ENCODE measurements at places on chromosomes 11 and 22.

DNA sequence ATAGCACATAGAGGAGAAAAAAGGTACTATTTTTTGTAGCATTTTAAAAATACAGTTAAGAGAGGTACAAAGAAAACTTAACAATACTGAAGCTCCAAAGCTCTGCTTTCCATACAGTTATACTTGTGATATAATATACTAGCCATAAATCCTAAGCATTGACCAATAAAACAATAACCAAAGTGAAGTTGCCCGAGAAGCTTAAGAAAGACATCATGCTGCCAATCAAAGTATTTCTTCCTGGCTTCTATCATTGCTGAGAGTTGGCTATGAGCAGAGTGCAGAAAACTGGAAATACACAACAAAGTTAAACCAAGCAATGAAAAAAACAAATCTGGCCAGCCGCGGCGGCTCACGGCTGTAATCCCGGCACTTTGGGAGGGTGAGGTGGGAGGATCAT lies 84.2 kb downstream of the RBFOX2 start:
- DNase-seq: no peak

- no peak for DNase-seq
Measured at GRCh38 chr11:1820463-1821325, 14.1 kb upstream of the SYT8 start.

- DNase-seq: no peak
Measured at GRCh38 chr11:55701429-55701828, 39.4 kb downstream of the OR4C6 start.

DNA sequence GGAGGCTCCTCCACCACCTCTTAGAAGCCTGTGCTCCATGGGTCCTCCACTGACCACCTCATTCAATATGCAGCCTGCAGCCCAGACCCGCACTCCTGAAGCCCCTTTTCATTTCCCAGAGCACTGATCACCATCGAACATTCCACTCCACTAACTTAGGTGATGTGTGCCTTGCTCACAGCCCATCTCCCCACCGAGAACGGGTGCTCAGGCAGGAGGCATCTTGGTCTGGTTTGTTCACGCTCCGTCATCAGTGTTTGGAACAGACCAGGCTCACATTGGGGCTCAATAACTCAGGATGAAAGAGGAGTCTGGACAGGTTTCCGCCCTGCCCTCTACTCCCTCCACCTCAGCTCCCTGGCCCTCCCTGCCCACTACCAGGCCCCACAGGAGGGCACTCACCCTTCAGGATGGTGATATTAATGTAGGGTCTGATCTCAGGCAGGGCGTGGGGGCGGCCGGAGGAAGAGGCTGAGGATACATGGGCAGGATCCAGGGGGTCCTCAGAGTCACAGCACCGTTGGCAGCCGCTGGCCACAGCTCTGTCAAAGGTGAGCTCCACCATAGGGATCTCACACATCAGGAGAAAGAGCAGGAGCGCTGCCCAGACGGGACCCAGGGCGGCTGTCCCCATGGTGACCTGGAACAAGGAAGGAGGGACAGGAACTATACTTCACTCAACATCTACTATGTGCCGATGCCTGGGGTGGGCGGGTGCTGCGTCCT lies 3.1 kb downstream of the C1QTNF6 start:
- no peak for DNase-seq

DNA sequence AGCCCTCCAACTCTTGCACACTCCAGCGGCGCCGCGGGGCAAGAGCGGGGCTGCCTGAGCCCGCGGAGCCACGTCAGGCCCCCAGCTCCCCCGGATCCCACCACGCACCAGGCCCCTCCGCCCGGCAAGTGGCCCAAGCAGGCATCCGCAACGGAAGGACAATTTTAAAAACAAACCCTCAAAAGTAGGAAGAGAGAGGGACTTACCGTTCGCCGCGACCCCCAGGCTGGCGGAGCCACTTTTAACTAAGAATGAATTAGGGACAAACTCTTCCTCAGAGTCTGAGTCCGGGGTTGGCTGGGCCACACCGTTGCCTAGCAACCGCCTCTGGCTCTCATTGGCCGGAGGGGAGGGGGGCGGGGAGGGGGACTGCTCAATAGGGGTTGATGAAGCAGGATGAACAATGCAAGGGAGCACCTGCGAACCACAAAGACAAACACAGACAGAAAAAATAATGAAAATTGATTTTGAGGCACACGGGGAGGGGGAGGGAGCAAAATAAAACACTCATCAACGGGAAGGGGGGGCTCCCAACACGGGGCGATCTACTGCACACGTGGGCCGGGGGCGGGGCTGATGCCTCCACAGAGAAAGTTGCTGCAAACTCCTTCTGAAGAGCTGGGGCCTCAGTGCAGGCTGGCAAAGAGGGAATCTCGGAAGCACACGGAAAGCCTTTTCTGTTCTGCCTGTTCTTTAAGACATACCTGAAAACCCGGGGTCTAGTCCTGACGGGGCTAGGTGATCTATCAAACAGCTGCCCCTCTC lies 387.5 kb upstream of the NARS2 start:
- DNase-seq: no peak

GRCh38 chr11:35330931-35331330 lies 88.4 kb downstream of the SLC1A2 start:
- no peak for DNase-seq

Data from stimulated activated CD4-positive, alpha-beta T cell treated with anti-CD3 and anti-CD28 coated beads, Interleukin-4, amount 100 ng/mL, for 48 hours (primary cell).